SK-N-SH (cell line): ENCODE measurements at places on chromosomes 3 and 15.

DNA sequence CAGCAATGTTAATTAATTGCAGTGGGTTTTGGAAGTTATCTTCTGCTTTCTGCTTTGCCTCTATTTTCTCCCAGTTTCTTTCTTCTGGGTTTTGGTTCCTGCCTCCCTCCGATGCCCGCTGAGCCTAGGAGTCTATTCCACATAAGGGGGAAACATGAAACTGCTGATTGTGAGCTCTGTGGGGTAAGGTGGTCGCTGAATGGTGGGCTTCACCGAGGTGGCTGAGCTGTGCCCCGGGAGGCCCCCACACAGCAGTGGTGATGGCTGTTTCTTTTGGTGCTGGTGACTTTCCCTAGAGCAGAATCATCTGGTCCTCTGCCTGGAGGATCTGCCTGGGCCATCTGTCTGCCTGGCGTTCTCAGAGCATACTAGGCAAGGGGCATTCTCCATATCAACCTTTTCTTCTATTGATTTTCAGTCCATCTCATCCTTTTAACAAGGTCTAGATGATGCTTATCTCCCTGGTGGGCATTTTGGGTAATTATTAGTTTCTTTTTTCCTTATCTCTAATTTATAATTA is 68.8 kb upstream of the ATP2B2 start:
- DNase-seq = peak; percentile 35

DNA sequence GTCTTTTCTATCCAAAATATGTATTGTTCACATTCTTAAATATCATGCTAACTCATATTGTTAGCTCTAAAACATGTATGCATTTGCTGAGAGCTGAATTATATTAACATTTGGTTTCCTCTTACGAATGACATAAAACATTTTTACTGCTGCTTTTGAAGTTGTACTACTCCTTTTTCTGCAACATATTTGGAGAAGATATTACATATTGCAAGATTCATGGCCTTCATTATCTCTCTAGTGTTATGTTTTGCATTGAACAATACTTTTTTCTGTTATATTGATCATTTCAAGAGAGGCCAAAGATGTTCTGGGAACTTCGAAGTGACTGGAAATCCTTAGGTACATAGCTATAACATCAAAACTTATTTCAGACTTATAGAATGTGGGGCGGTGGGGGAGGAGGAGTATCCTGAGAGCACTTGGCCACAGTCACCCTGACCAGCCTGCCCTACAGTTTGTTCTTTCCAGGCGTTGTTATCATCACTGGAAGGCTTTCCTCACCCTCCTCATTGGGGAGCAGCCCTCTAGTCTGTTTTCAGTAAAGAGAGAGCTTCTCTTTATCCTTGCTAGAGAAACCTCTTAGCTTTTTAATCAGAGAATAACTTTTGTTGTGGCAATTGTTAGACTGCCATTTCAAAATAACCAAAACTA is 868.6 kb downstream of the OTOL1 start:
- DNase-seq = no peak

DNA sequence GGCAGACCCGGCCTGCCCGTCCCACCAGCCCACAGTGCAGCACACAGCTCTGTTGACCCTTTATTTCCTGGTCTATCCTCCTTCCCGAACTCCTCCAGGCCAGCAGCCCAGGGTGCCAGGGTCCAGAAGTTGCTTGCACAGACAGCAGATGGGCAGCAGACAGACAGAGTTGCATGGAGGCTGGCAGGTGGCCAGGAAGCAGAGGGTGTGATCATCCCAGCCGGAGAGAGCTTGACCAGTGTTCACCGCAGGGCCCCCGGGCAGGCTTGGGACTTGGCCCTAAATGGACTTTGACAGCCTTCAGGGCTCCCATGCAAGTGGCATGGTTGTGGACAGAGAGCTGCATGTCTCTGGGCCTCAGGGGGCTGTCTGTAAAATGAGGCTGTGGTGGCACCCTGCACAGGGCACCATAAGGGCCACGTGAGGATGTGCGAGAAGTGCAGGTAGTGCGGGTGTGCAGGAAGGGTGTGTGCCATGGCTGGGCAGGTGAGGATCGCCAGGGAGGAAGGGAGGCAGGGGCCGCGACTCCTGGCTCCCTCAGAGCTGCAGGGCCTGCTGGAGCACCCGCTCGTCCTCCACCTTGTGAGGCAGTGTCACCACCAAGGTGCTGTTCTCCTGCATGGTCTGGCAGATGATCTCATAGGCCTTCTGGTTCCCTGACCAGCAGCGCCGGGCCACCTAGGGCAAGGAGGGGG is 6.3 kb upstream of the ZXDC start:
- DNase-seq = peak; percentile 77

DNA sequence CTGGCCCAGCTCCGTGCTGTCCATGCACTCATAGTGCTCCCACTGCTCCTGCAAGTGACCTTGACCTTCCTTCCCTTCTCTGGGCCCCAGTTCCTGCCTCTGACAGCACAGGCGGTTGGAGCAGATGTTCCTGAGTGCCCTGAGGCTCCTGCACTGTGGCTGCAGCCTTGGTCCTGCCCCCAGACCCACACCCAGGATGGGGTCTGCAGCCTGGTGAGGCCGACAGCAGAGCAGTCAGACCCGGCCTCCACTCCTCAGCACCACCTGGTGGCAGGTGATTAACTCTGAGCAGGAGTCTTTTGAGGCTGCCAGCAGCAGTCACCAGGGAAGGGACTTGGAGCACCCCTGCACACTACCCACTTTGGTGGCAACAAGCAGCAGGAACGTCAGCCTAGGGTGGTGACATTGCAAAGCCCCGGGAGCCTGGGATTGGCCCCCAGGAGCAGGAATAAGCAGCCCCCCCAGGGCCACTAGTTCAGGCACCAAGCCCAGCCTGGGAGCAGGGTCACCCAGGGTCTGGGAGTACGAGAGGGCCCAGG is 64.6 kb downstream of the CYP11A1 start:
- peak; percentile 93 for DNase-seq

DNA sequence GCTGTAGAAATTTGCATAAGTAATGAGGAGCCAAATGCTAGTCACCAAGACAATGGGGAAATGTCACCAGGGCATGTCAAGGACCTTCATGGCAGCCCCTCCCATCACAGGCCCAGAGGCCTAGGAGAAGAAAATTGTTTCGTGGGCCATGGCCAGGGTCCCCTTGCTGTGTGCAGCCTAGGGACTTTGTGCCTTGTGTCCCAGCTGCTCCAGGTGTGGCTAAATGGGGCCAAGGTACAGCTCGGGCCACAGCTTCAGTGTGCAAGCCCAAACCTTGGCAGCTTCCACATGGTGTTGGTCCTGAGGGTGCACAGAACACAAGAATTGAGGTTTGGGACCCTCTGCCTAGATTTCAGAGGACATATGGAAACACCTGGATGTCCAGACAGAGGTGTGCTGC is 208.8 kb upstream of the TBC1D5 start:
- no peak for DNase-seq

GRCh38 chr15:52098323-52098722 is 14.3 kb downstream of the BCL2L10 start:
- no peak for DNase-seq

- no peak for DNase-seq
These were observed 35.5 kb downstream of the RFX7 start for GRCh38 chr15:56208185-56208584.

- DNase-seq = no peak
These were observed 59.9 kb downstream of the MECOM start for GRCh38 chr3:169603661-169604060.

- no peak for DNase-seq
These were observed 82.6 kb upstream of the NANOGP8 start for GRCh38 chr15:35167675-35168074.

DNA sequence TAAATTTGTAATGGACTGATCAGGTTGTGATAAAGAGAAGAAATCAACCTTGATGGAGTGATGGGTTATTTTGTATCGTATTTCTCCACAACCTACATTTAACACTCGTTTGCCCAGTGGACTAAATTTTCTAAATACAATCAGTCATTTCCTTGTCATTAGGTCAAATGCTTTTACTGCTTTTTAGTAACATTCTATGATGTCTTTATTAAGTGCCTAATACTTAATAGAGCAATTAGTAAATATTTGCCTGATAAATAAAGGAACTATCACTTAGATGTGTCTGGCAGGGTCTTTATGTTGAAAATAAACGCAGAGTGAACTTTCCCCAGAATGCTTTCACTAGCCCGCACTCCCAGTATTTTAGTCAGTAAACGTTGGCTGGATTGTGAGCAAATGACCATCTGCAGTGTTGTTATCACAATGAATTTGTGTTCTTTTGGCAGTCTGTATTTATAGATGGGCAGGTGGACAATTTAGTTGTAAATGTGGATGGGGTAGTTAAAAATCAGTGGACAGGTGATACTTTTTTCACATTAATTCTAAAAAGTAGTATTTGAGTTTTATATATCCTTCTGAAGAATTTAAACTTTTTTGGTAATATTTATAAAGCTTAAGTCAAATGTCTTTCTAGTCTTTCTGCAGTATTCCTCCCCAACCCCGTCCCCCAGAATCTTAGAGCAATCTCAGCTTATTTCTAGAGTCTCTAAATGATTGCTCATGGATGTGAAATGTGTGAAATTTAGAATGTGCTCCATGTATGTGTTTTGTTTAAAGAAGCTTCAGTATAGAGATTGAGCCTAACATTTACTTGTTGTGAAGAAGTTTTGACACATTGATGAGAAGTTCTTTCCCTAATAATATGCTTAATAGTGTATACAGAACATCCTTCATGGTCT is 4.9 kb downstream of the USP3 start:
- no peak for DNase-seq

- no peak for DNase-seq
These were observed 45.0 kb downstream of the THBS1 start for GRCh38 chr15:39625856-39626255.

DNA sequence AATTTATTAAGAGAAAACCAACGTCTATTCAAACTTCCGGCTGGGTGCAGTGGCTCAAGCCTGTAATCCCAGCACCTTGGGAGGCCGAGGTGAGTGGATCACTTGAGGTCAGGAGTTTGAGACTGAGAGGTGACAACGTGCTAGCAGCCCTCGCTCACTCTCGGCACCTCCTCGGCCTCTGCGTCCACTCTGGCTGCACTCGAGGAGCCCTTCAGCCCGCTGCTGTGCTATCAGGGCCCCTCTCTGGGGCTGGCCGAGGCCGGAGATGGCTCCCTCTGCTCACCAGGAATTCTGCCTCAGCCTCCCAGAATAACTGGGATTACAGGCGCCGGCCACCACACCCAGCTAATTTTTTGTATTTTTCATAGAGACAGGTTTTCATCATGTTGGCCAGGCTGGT is 58.7 kb downstream of the USF3 start:
- DNase-seq = no peak

DNA sequence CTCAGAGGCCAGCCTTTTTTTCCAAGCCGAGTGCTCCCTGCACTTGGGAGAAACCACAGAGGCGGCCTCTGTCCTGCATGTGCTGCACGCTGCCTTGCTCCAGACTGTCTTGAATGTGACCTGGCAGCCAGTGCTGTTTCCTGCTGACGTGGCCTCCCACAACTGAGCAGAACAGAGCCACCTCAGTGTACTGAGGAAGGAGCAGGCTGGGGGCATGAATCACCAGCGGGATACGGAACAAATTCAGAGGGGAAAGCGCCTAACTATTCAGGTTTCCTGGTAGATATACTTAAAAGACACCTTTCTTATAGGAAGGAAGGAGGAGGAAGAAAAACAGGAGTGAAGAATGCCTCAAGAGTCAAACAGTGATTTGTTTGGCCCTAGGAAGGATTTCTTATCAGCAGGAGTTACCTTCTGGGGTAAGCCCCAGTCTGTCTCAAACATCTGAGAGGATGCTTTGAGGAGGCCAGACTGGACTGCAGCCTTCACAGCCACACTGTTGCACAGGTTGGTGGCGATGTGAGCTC is 114.0 kb downstream of the FNDC3B start:
- no peak for DNase-seq

DNA sequence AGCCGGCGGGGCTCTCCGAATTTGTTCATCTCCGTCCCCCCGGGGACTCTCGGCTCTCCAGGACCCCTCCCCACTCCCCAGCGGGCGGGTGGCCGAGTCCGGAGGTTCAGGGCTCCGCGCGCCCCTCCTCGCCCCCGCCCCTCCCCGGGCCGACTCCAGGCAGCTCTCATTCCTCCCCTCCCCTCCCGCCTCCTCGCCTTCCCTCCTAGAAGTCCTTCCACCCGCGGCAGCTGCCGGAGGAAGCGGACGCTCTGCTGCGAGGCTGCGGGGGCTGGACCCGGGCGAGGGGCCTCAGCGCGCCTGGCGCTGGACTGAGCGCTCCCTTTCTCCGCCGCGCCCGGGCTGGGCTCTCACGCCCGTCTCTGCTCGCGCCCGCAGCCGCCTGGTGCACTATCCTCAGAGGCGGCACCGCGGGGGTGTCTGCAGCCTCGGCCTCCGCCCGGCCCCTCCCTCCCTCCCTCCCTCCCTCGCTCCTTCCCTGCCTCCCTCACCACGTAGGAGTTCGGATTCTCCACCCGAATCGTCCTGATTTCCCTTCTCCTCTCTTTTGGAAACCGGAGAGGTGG is at the start of gene ROBO2:
TSS of gene ROBO2 (plus strand) at position 494 of the 566 bp plus-strand sequence. CDS start 687 bp downstream, outside the sequence.
- DNase-seq = peak; percentile 81

DNA sequence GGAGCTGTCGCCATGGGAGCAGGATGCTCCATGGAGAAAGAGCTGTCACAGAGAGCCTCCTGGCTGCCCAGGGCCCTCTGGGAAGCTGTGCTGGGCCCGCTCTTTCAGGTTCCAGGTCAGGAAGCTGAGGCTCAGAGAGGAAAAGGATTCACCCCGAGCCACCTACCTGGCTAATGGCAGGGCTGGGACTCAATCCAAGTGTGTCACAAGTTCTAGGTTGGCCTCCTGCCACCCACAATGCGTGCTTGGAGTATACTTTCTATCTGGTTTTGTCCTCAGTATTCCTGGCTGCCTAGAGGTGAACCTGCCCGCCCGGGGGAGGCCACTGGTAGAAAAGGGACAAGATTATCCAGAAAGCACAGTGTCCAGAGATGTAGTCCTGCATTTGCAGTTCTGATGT is 23.6 kb downstream of the FAH start:
- no peak for DNase-seq

DNA sequence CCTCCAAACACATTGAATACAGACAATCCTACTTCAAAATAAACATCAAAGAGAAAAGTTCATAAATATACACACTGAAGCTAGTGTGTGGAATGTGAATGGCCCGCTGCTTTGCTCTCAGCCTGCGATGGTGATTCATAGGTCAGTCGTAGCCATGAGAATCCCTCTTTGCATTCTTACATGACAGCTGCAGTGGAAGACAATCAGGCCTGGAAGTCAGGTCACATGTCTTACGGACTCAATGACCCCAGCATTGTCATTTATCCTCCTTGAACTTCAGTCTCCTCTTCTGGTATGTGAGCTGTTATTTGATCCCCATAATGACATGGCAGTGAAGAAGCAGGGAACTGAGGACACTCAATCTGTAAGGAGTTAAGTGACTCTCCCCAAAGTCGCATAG is 217.8 kb upstream of the EOMES start:
- DNase-seq = no peak
